ENCODE measurements at places on chromosomes 12 and 14.

DNA sequence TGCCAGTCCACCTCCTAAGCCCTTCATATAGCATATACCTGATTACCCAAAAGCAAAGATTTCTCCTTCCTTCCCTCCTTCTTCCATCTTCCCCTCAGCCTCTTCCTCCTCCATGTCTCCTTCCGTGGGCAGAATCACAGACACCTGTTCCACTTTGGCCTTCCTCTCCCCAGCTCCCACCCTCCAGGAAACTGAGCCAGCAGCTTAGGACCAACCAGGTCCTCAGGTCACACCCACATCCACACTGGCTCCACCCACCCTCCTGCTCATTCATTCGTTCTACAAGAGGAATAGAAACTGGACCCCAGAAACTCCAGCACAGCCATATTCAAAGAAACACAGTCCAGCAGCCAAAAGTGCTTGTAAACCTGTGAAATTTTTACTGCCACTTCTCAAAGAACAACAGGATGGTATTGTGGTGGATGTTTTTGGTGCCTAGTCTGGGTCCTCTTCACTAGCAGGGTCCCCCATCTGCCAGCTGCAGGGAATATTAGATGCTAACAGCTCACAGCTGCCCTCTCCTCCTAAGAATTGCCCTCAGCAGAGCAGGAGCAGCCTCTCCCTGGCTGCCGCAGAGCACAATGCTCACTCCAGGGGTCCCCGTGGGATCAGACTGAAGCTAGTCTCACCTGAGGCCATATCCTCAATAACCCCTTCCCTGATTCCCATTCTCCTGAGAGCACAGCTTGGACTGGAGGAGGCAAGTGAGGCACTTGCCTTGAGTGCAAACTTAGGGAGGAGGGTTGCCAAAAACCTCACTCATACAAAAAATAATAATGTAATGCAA, 18.4 kb downstream of the CMKLR1 start:
- DNase-seq: no peak

- no peak for DNase-seq
These were observed 110.6 kb downstream of the ANO6 start for GRCh38 chr12:45326358-45326975.

DNA sequence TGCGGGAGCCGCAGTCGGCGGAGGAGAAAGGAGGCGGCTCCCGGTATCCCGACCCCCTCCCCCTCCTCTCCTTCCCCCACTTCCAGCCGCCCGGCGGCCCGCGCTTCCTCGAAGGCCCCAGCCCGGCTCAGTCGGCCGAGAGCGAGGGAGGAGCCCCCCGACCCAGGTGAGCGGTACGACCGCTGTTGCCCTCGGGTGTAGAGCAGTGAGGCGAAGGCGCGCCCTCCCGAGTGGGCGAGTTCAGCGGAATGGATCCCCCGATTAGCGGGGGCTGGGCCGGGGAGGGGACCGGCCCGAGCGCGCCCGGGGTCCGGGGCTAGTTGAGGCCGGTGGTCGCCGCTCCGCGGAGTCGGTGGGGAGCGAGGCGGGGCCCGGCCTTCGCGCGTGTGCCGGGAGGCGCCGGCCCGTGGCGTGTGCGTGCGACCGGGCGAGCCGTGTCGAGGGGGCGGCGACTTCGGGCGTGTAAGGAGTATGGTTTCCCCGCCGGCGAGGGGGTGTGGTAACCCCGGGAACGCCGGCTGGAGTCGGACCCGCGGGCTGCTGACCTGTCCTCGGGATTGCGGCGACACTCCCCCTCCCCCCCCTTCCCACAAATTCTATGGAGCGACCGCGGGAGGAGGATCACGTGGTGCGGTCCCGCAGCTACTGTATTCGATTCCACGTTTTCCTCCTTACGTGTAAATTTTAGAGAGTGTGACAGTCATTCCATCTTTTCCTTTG, 501 bp downstream of the RIMKLB start:
- peak; percentile 7 for DNase-seq

DNA sequence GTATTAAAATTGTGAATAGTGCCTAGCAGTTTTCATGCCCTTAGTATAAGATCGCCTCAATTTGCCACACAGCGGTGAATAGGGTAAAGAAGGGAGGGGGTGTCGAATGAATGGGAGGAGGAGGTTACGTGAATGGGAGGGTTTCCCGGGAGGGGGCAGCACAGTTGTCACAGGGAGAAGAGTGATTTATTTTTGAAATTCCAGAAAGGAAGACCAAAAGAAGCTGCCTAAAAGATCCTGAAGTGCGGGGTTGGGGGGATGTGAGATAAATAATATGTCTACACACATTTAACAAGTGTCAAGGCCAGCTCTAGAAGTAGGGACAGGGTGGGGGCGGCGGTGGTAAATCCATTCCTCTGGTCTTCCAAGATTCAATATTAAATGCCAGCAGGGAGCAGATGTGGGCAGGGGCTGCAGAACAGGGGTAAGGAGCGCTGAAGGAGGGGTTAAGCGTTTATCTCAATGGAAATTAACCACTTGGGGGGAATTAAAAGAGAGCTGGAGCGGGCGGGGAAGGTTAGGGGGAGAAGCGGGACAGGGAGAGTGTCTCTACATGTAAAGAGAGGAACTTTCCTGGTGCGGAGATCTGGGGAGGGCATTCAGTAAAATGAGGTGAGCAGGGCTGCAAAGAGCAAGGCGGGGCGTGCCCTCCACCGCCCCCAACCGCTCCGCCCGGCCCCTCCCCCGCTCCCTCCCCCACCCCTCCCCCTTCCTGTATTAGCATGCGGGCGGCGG, 867 bp downstream of the C12orf42 start:
- no peak for DNase-seq

DNA sequence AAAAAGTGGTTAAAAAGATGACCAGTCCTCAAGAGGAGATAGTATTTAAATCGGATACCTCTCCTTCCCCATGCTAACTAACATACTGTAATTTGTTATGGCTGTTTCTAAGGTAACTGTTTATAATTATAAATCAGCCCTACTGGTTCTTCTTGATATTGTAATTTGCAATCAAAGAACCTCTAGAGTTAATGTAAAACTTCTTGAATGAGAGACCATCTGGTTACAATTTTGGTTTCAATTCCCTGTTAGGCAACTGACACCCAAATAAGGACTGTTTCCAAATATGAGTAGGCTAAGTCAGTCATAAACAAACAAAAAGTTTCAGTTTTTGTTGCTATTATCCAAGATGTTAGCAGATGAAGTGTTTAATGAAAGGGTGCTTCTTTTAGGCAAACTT, 120.2 kb upstream of the DNM1L start:
- DNase-seq: no peak

DNA sequence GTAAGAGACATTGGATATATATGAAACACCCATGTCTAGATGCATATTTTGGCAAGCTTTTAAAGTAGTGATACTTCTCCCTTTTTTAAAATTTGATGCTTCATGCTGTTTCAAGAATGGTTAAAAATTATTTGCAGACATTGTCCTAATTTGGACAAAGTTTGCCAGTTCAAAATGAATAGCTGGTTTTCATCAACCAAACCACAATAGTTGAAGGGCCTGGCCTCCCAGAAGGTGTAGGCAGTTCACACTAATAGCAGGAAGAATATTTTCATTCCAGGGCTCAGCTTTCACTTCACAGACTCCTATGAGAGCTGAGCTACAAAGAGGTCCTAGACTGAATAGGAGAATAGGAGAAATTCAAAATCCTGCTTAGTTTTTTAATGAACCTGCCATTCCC, 78.7 kb downstream of the STXBP6 start:
- DNase-seq: no peak

- no peak for DNase-seq
These were observed 1.1 kb upstream of the DEGS2 start for GRCh38 chr14:100160534-100160916.

DNA sequence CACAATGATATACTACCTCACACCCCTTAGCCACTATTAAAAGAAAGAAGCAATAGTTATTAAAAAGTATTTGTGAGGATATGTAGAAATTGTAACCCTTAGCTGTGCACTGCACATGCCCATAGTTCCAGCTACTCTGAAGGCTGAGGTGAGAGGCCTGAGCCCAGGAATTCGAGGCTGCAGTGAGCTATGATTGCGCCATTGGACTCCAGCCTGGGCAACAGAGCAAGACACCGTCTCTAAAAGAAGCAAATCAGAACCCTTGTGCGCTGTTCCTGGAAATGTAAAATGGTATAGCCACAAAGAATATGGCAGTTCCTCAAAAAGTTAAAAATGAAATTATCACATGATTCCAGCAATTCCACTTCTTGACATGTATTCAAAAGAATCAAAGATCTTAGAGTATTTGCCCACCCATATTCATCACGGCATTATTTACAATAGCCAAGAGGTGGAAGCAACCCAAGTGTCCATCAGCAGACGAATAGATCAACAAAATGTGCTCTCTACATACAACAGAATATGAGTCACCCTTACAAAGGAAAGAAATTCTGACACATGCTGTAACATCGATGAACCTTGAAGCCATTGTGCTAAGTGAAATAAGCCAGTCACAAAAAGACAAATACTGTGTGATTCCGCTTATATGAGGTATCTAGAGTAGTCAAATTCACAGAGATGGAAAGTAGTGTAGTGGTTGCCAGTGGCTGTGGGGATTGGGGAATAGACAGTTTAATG, 23.7 kb upstream of the YLPM1 start:
- DNase-seq: no peak

DNA sequence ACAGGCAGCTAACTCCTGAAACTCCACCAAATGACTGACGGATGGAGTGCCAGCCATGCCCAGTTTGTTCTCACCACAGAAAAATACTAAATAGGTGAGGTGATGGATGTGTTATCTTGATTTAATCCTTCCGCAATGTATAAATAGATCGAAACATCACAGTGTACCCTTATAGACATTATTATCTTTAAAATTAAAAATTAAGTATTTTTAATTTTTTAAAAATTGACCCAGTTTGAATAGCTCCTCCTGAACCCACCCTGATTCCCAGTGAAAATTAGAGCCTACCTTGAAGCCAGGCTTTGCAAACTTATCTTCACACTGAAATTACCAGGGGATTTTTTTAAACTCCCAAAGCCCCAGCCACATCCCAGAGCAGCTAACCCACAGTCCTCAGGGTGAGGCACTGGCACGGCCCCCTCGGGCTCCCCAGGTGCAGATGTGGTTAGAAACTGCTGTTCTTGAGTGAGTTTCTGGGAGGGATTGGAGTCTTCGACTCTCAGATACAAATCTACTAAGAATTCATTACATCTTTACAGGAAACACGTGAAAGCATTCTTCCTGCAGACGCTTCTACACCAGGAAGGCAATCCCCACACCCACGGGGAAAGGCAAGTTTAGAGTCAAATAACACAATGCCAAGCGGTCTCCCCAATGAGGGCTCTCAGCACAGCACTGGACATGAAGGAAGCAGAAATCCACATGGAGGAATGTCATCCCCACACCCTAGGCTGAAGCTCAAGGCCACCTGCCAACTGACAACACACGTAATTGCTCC, 126.4 kb downstream of the RIMBP2 start:
- no peak for DNase-seq

DNA sequence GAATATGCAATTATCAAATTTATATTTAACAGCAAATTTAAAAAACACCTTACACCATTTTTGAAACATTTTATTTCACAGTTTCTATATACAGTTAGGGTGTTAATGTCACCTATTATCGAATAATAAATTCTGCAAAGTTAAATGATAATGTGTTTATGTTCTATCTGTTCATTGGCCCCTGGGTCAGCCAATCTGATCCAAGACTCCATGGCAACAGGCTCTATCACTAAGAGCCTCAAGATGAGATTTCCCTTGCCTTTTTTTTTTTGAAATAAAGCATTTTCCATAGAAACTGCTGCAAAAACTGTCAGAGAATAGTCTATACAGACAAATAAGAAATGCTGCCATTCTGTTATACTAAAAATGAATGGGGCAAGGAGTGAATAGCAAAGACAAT, 83.2 kb upstream of the STAC3 start:
- no peak for DNase-seq

- no peak for DNase-seq
These were observed 10.6 kb upstream of the MAP4K5 start for GRCh38 chr14:50542941-50543418.

- DNase-seq: no peak
These were observed 27.1 kb upstream of the DIO3 start for GRCh38 chr14:101534198-101534597.

DNA sequence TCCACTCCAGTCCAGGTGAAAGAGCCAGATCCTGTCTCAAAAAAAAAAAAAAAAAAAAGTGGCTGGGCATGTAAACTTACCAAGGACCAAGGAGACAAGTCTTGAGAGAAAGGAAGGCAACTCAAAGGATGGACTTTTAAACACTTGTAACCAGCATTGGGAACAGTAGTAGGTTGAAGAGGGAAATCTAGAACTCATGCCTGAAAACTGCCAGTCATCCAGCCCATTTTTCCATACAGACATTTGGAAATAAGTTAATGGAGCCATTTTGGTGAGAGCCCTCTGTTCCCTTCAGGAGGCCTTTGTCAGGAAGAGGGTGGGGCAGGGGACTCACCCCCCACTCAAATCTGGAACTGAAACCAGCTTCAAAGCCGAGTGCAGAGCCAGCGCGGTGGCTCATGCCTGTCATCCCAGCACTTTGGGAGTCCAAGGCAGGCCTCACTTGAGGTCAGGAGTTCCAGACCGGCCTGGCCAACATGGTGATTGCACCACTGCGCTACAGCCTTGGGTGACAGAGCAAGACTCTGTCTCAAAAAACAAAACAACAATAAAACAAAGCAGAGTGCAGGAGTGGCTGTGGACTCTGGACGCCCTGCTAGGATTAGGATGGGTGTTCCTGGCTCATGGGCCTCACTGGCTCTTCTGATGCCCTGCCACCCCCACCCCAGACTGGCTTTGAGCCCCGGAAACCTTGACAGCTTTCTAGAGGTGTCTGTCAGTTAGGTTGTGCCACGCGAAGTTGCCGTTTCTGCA, 1.6 kb upstream of the MLXIP start:
- no peak for DNase-seq

GRCh38 chr12:130557886-130558765, 158.0 kb downstream of the RIMBP2 start:
- no peak for DNase-seq

DNA sequence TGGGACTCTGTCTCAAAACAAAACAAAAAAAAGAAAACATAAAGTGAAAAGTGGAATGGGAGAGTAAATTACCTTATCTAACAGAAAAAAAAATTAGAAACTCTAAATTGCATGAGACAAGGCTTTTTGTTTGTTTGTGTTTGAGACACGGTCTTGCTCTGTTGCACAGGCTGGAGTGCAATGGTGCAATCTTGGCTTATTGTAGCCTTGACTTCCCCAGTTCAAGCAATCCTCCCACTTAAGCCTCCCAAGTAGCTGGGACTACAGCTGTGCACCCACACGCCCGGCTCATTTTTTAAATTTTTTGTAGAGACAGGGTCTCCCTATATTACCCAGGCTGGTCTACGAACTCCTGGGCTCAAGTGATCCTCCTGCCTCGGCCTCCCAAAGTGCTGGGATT, 17.9 kb upstream of the FBXO34 start:
- DNase-seq: no peak
